ENCODE measurements at places on chromosomes 4 and X.

DNA sequence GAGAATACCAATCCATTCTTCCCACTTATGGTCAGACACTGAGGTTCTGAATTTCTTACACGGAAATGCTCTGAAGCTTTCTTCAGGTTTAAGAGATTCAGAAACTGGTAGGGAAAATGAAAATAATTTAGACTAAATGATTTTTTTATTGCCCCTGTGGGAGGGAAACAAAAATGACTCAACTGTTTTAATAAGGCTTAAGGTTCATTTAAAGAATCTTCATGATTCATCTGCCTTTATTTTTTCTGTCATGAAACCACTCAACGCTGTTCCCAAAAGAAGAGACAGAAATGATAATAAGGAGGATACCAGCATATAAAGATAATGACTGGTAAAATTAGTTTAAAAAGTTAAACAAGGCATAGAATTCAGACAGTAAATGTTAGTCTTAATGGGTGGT is 39.3 kb upstream of the FAM47B start:
- no peak for DNase-seq

DNA sequence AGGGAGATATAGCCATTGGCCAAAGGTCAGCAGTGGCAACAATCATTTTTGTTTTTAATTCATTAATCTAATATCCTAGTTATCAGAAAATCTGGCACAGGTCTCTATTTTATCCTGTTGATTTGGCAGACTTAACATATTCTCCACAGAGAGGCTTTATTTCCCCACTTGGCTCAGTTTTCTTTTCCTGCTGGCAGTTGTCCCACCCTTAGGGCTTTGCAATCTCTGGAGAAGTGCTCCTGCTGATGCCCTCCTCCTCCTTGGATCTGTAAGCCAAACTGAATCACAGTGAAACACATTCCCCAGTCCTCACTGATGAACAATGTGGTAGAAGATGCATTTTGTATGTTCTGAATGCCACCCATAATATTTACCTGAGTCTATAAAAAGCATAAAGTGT is 889.7 kb downstream of the PDHA2 start:
- no peak for DNase-seq

DNA sequence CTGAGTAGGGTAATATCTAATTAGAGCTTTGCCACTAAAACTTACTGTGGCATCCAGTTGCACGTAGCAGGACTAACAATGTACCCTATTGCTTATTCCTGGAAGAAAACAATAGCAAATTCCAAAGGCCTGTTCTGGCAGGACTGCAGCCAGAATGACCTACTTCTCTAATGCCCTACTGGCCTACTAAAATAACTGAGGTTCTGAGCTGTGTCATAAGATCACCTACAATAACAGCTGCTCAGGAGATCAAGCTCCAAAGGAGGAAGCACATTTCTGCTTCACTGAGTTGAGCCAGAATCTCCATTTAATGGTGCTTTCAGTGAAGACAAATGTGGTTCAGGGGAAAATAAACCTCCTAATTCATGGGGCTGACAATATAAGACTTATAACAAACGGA is 42.2 kb upstream of the CXCL8 start:
- DNase-seq, result peak; percentile 12

DNA sequence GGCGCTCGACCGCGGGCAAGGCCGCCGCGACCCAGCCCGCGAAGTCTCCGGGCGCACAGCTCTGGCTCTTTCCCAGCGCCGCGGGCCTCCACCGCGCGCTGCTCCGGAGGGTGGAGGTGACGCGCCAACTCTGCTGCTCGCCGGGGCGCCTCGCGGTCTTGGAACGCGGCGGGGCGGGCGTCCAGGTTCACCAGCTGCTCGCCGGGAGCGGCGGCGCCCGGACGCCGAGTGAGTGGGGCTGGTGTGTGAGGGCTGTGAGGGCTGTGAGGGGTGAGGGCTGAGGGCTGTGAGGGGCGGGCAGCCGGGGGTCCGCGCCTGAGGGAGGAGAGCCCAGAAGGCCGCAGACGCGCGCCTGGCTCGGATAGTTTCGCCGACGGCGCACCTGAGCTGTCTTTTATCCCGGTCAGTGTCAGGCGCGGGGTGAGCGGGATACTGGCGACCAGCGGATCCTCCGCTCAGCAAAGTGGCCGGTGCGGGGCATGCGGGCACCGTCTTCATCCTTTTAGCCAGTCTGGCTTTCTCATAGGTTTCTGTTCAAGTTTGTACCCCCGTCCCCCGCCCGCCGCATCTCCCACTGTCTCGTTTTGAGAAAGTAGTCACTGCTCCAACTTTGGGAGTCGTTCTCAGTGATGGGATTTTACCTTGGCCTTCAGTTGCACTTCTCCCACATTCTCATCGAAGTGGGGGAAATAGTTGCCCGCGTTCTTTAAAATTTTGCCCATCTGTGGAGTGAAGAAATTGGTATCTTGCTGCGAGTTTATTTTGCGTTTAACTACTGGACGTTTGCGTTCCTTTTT is 586 bp downstream of the HERC5 start:
- peak; percentile 29 for DNase-seq

- no peak for DNase-seq
These were observed 268.8 kb upstream of the GATB start for GRCh38 chr4:152029631-152030030.

DNA sequence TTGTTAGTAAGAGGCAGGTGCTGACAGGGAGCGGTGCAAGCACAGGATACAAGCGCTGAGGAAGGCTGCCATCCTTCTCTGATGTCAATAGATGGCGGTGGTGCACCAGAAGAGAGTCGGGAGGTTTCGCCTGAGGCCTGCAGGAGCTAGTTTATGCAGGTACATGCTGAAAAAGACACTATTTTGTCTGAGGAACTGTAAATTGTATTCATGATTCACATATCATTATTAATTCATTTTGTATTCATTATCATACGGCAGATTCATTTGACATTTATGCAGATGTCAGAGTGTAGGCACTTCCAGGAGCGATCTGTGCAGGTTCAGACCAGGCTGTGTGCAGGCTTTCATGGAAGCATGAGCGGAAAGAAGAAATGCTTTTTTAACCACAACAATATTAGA is 824.0 kb downstream of the STIM2 start:
- peak; percentile 3 for DNase-seq

DNA sequence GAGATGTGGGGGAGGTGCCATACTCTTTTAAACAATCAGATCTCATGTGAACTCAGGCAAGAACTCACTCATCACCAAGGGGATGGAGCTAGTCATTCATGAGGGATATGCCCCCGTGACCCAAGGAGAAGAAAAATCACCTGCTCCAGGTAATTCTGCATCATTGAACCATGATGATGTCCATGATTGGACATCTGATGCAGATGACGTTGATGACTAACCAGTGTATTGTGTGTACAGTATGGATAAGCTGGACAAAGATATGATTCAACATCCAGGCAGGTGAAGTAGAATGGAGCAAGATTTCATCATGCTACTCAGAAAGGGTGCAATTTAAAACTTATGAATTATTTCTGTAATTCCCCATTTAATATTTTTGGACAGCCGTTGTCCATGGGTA is 286.4 kb upstream of the SMIM31 start:
- no peak for DNase-seq

DNA sequence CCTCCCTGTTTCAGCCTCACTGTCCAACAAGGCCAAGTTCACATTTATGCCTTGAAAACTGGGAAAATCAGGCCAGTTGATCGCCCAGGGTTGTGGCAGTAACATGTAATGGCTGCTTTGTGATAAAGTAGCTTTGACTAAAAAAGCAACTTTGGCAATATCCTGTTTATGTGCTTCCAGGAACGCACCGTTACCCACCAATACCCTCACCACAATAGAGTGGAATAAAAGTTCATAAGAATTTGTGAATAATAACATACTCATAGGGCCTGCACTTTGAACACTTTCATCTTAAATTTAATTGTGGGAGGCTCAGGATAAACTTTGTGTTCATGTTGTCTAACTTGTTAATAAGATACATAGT is 80.7 kb upstream of the MAML3 start:
- DNase-seq, result no peak

DNA sequence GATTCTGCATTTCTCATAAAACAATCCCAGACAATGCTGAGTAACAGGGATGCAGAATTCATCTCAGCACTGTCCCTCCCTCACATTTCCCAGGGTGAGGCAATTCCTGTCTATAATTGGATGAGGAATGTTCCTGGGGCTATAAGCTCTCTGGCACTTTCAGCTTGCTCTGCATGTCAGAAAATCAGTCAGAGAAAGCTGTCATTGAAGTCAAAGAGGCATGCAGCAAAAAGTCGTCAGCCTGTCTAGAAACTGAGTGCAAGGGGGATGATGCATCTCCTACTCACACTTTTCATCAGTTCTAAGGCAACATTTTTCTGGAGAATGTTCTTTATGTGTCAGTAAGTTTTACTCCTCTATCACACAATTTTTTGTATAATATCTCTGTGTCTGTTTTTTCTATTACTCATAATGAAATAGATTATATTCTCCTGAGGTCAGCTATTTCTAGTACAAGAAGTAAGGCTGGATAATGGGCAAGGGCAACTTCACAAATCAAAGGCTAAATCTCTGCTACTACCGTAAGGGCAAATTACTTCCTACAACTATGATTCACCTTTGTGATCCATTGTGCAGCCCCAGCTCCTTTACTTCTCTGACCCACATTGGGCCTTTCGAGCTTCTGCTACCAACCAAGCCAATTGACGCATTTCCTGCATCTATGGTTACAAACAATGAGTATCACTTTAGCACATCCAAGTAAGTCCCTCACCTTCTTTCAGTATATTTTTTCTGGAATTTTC is 56.0 kb downstream of the TASL start:
- no peak for DNase-seq

- no peak for DNase-seq
These were observed 181.2 kb downstream of the AFF2 start for GRCh38 chrX:148681605-148682004.

- no peak for DNase-seq
These were observed 2.3 kb downstream of the PLAC8 start for GRCh38 chr4:83112231-83112630.

- DNase-seq, result no peak
These were observed 435.5 kb downstream of the GABRG1 start for GRCh38 chr4:45688341-45688740.

DNA sequence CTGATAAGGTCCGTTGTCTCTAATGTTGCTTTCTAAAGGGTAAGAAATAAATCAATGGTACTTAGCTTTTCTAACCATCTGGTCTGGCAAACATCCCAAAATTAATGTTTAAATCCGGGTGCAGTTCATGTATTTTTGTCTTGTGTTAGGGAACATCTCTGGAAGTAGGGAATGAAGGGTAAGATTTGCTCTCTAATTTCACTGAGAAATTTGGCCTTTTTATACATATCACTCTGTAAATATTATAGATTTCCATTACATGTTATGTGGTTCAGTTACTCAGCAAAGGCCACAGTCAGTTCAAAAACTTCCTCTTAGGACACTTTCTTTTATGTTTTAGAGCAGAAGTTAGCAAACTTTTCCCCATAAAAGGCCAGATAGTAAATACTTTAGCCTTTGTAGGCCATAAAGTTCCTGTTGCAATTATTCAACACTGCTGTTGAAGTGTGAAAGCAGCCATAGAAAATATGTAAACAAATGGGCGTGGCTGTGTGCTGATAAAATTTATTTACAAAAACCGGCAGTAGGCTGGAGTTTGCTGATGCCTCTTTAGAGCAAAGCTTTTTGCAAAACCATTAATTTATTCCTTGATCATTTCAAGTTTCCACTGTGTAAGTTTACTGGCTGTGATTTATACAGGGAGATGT is 218.1 kb downstream of the ANTXR2 start:
- DNase-seq, result no peak

DNA sequence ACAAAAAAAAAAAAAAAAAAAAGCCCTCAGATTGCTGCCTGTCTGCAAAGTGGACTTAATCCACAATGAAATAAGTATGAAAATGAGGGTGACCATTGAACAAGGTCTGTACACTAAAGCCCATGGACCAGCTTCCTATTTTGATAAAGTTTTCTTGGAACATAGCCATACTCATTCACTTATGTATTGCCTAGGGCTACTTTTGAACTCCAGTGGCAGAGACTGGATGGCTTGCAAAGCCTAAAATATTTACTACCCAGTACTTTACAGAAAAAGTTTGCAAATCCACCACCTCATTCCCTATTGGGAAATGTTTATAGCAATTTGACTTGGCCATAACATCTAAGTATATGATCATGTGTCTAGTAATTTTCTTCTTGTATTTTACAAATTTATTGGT is 481.7 kb downstream of the NAF1 start:
- no peak for DNase-seq

DNA sequence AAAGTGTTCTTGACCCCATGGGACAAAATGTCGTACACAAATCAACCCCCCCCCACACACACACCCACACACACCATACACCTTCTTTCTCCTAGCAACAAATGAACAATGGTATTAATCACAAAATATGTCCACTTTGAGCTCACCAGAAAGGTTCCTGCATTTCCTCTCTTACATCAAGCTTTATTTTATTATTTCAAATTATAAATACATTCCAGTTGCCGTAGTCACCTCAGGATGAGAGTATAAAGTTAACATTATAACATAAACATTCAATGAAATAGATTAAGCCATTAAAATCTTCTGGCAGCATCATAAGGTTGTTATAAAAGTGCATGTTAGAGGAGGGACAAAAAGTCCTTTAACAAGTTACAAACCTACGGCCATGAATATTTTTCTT is 7.3 kb downstream of the XK start:
- no peak for DNase-seq

DNA sequence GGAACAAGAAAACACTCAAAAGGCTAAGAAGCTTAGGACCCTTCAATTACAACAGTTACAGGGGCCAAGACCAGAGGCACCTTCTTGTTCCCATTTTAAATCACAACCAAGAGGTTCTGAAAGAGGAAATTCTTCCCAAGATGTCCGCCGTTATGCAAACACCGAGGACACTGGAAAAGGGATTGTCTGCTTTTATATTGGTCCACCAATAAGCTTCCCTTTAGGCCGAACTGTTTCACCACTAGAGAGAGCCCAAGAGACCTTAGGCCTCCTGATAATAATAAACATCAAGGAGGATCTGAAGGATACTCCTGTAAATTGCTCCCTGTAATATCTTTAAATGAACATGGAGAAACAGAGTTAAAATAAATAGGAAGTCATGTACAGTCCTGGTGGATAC is 92.6 kb upstream of the NLRP2B start:
- DNase-seq, result no peak

DNA sequence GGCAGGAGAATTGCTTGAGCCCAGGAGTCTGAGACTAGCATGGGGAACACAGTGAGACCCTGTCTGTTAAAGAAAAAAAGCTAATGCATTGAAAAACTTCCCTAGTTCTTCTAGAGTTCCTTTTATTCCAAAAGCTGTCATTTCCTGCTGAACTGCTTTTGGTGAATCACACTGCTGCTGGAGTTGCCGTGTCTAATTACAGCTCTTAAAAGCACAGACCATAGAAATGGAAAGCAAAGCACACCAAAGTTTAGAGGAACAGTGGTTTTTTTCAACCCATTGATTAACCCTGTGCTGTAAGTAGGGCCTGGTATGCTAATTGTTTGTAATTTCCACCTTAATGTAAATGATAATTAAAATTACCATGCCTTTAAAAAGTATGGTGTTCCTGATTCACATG is 52.4 kb downstream of the SEPTIN11 start:
- DNase-seq, result no peak

GRCh38 chr4:79087071-79087470 is 147.8 kb upstream of the PAQR3 start:
- no peak for DNase-seq

GRCh38 chr4:8534129-8534528 is 46.1 kb upstream of the GPR78 start:
- DNase-seq, result no peak

GRCh38 chr4:122423246-122423645 is 33.3 kb downstream of the IL2 start:
- DNase-seq, result no peak
